ENCODE measurements at places on chromosomes 12 and 14. TPM values are rescaled to one million over a fixed set of nuclear protein-coding genes. Genes with fewer than 3 reads are reported as not detected.

Gene MDM2
- 24.2 TPM for total RNA-seq

Gene HOXC10
- total RNA-seq = not detected

DNA sequence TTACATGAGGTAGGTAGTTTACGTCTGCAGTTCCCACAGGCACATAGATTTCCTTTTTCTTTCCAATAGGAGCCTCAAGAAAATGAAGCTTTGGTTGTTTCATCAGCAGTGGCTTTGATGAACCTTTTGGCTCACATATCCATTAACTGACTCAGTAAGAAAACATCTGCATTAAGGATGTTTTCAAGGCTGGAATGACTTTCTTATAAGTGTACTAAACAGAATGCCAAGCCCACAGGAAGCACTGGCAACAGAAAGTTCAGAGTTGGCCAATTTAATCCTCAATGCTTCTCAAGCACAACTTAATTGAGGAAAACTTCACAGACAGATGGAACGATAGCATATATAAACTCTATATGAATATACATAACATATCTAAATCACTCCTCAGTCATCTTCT is 63.5 kb downstream of the ST8SIA1 start:
- H3K36me3 ChIP-seq = no peaks in the 10 kb centered on the region
- H3K27ac ChIP-seq = no peak overlapping the region
- no peak overlapping the region for H3K4me3 ChIP-seq

GRCh38 chr12:101813117-101813516 is 17.6 kb downstream of the GNPTAB start:
- no peak overlapping the region for H3K4me3 ChIP-seq
- H3K27me3 ChIP-seq = no peaks in the 10 kb centered on the region
- H3K36me3 ChIP-seq = no peaks in the 10 kb centered on the region
- no peak for DNase-seq
- no peaks in the 10 kb centered on the region for H3K4me1 ChIP-seq

DNA sequence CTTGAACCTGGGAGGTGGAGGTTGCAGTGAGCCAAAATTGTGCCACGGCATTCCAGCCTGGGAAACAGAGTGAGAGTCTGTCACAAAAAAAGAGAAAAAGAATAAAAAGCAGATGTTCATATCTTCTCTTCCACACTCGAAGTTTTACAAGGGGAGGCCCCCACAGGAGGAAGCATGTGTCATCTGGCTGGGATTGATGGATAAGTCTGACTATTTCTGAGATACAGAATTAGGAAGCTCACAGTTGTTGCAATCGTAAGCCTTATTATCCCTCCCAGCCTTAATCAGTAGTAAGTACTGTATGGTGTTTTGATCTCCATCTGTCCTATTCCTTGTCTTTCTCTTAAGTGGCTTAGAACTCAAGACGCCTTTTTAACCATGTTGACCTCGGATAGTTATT is 31.9 kb upstream of the RASSF8 start:
- H3K27ac ChIP-seq = no peak overlapping the region
- DNase-seq = no peak
- H3K4me1 ChIP-seq = no peaks in the 10 kb centered on the region
- H3K4me3 ChIP-seq = no peak overlapping the region
- no peaks in the 10 kb centered on the region for H3K27me3 ChIP-seq
- no peaks in the 10 kb centered on the region for H3K36me3 ChIP-seq

DNA sequence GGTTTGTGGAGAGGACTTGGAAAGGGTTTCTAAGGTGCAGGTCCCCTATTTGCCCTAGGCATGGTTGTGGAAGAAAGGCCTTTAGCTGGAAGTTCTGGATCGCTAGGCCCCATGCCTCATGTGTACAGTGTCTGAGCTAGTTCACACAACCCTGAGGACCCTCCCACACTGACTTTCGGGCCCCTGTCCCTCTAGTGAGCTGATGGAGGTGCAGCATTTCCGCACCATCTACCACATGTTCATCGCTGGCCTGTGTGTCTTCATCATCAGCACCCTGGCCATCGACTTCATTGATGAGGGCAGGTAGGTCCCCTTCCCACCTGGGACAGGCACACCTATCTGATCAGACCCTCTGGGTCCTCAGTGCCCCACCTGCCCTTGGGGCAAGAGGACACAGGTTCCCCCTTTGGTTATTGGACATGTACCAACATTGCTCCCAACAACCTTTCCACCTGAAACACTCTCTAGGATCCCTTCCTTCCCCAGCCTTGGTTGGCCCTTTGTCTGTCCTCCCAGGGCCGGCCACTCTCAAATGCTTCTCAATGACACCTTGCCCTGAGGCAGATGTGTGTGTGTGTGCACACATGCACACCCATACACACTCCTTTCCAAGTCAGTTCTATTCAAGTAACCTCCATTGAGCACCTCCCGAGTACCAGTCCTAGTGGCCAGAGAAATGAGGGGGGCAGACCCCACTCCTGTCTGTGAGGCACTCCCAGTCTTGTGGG is 2.6 kb downstream of the SOAT2 start:
- H3K4me1 ChIP-seq = no peaks in the 10 kb centered on the region
- H3K27ac ChIP-seq = peak overlapping the region; percentile 79
- no peaks in the 10 kb centered on the region for H3K27me3 ChIP-seq
- DNase-seq = no peak
- H3K4me3 ChIP-seq = no peak overlapping the region
- H3K36me3 ChIP-seq = peaks cover 21% of the 10 kb centered on the region

- no peaks in the 10 kb centered on the region for H3K4me1 ChIP-seq
- no peak overlapping the region for H3K27ac ChIP-seq
- DNase-seq = no peak
- H3K27me3 ChIP-seq = no peaks in the 10 kb centered on the region
- peaks cover 20% of the 10 kb centered on the region for H3K36me3 ChIP-seq
- H3K4me3 ChIP-seq = no peak overlapping the region
Measured at GRCh38 chr12:88187571-88187970, 45.5 kb downstream of the TMTC3 start.

DNA sequence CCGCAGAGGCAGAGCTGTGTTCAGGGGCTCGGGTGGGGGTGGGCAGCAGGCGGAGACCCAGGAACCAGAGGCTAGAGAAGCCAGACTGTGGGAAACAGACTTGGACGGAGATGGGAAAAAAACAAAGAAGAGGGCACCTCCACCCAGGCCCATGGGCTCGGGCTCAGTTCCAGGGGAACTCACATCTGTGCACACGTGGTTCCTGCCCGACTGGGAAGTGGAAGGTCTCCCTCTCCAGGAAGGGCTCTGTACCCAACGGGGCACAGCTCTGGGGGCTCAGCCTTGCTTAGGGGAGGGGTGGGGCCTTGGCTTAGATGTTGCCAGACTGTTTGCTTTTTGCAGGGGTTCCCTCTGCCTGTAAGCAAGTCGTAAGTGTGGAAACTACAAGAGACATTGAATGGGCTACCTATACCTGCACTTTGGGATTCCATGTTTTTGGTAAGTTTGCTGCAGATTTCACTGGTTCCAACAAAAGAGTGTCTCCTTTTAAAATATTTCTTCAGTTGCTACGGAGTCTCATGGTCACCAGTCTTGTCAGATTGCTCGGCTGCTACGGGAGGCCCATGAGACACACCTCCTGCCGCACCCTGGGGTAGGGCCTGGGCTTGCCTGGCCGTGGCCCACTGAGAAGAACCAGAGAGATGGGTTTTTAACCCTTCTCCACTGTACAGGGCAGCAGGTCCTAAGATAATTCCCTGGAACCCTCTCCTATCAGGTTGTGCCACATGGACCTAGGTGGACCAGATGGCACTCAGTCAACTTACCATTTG is 127.6 kb upstream of the EVL start:
- H3K4me3 ChIP-seq = no peak overlapping the region
- no peaks in the 10 kb centered on the region for H3K4me1 ChIP-seq
- H3K36me3 ChIP-seq = peaks cover 28% of the 10 kb centered on the region
- H3K27me3 ChIP-seq = no peaks in the 10 kb centered on the region
